Left hindlimb (tissue), 1 donor: ENCODE measurements at places on chromosomes 1 and 21.

DNA sequence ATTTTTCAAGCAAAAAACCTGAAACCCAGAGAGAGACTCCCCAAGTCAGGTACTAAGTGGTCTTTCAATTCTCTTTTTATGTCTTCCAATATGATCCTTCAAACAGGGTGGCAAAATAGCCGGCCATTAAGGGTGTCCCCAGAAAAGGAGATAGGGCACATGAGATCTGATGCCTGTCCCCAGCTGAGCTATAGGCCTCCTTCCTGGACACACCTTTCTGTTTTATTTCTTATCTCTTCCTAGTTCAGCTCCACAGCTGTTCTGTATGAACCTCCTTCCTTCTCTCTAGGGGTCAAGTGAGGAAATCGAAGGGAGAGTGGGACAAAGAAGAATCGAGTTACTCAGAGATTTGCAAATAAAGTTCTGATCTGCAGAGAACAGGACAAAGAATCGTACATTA lies 112.4 kb upstream of the ATP1A1 start:
- no peak for DNase-seq

GRCh38 chr1:66761221-66761620 lies 9.0 kb downstream of the DYNLT5 start:
- no peak for DNase-seq

- no peak for DNase-seq
These were observed 40.9 kb downstream of the FCRL3 start for GRCh38 chr1:157659576-157660247.

GRCh38 chr1:72288886-72289285 lies 6.5 kb upstream of the NEGR1 start:
- no peak for DNase-seq

GRCh38 chr1:51203121-51203873 lies 32.8 kb upstream of the RNF11 start:
- no peak for DNase-seq

DNA sequence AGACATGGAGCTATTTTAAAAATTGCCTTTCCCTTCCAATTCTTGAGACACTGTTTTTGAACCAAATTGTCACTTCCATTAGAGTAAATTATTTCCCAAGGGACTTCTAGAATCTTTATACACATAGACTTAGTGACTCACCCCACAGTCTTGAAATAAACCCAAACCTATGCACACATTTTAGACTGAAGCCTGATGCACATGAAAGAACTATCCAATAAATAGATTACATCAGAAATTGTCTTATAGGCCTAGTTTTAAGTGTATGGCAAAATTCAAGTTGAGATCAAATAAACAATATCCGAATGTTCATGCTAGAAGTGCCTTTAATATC lies 32.2 kb upstream of the ZNF326 start:
- DNase-seq = no peak

DNA sequence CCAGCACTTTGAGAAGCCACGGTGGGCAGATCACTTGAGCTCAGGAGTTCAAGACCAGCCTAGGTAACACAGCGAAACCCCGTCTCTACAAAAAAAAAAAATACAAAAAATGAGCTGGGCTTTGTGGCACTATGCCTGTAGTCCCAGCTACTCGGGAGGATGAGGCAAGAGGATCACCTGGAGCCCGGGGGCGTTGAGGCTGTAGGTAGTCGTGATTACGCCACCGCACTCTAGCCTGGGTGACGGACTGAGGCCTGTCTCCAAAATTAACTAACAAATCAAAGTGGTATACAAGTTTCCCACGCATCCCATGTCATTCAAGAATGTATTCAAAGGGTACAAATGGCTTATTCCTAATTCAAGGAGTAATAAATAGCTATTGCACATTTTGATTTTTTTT lies 2.4 kb downstream of the AUNIP start:
- DNase-seq = no peak

- DNase-seq = no peak
These were observed at the start of gene LIN28A for GRCh38 chr1:26410706-26411623. Gene LIN28A, plus strand, starts transcription at chr1:26410817. Its CDS starts 75 bp downstream, at chr1:26410892.
